Right cardiac atrium (tissue), 5 donors: ENCODE measurements at places on chromosomes 5 and 9. TPM values are rescaled to one million over a fixed set of nuclear protein-coding genes. Genes with fewer than 3 reads are reported as not detected.

- DNase-seq, result peak; percentile 72
These were observed 525.6 kb downstream of the PDE4D start for GRCh38 chr5:59367791-59368394.

GRCh38 chr5:39698838-39699560, 274.2 kb upstream of the DAB2 start:
- DNase-seq, result no peak

GRCh38 chr5:175802361-175802760, 69.0 kb upstream of the CPLX2 start:
- no peak for DNase-seq

GRCh38 chr9:123983047-123983446, 28.5 kb upstream of the LHX2 start:
- no peak for DNase-seq

GRCh38 chr5:157459715-157460599, at the start of gene NIPAL4:
Gene NIPAL4, plus strand, starts transcription at chr5:157460213. Its CDS starts 108 bp downstream, at chr5:157460321.
- peak; percentile 53 for DNase-seq

GRCh38 chr5:176773408-176774035, 36.8 kb upstream of the UNC5A start:
- DNase-seq, result no peak

GRCh38 chr5:164256351-164256750, 750.9 kb downstream of the MAT2B start:
- no peak for DNase-seq

IFNA2 gene
- not detected for polyA plus RNA-seq

DNA sequence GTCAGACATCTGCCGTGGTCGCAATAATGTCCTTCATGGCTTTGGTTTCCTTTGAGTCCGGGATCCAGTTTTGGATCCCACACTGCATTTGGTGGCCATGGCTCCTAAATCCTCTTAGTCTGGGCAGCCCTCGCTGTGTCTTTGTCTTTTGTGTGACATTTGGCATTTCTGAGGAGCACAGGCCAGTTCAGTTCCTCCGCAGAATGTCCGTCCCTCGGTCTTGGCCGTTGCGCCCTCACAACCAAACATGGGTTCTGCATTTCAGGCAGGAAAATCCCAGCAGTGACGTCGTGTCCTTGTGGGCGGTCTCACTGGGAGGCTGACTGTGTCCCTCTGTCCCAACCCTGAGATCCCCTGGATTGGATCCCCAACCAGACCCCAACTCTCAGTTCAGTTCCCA, 172.9 kb upstream of the PPP1R26 start:
- no peak for DNase-seq

DNA sequence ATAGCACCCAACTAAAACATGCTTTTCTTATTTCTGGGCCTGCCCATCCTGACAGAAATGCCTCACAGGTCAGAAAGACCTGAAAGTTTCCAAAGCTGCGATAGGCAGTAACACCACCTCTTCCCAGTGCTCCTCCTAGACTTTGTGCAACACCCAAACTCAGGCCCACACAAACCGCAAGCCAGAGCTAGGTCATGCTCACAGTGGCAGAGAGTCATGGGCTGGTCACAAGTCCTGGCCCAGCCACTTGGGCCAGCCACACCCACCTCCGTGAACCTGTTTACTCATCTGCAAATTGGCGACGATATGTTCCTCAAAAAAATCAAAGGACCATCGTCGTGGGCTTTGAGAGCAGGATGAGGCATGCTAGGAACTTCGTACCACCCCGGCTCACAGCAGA, 44.0 kb upstream of the SLC25A51 start:
- DNase-seq, result peak; percentile 5

SLC6A7 gene
- polyA plus RNA-seq, result not detected

GRCh38 chr9:69865986-69866385, 45.4 kb downstream of the CFAP95 start:
- DNase-seq, result no peak

DNA sequence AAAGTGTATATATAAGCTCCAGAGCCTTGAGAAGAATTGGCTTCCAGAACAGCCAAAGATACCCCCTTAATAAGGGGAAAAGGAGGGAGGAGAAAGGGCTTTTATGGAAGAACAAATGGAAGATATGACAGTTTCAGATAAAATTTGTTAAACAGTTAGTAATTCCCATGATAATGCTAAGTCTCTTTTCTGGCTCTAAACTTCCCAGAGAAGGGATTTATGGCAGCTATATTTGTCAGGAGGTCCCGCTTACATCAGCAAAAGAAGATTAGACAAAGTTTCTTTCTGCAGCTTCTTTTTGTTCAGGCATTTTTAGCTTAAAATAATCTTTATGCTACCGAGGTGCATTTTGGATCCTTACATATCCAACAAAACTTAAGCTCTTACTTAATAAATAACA, 14.3 kb upstream of the SLC36A3 start:
- no peak for DNase-seq

DNA sequence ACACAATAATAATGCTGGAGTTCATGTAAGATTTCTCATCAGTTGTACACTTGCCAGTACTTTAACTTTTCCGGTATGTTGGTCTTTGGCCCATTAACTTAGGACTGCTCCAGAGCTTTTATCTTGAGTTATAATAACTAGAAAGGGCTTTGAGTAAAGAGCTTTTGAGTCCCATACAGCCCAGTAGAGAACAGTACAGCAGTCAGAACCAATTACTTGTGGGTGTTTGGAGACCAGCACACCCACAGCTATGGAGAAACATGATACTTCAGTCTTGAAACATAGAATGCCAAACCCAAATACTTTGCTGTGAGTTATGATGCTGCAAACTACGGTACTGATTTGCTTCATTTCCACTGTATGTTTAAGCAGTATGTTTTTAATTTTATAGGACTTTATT, 374.3 kb downstream of the CCDC171 start:
- DNase-seq, result no peak

- DNase-seq, result no peak
These were observed 14.3 kb downstream of the CDK20 start for GRCh38 chr9:87959916-87960581.

GRCh38 chr9:130576176-130576575, 3.2 kb upstream of the FUBP3 start:
- no peak for DNase-seq

NOL6 gene
- 13.5 TPM for polyA plus RNA-seq

GRCh38 chr9:96156171-96156974, 145.6 kb downstream of the HSD17B3 start:
- no peak for DNase-seq

DNA sequence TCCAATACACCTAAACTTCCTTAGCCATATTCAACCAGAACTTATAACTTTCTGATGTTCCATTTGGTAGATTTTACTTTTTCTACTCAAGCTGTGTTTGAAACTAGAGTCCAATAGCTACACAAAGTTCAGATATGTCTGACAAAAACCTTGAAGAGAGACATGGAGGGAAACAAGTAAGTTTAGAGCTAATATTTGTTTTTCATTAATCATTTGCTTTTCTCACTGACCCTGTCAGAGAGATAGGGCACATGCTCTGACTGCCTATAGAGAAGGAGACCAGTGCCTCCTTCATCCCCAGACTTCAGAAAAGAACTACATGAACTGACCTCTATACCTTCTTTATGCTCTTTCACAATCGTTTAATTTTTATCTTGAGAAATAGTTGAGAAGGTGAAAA, 157.0 kb upstream of the PPP1R2B start:
- DNase-seq, result no peak

DNA sequence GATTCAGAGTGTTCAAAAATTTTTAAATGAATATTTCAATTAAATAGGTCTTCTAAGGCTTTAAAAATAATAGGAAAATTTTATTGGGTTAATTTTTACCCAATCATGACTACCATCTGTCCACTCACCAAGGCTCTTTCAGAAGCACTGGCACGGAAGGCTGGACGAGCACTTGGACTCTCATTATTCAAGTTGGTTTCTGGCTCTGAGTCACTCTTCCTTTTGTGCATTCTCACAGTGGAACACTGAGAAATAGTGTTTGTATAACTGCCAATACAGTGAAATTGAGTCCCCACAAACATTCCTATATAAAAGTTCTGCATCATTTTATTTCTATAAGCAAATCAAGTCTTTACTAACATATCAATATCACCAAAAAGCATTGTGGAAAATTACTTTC, 1149.0 kb downstream of the EFNA5 start:
- no peak for DNase-seq

GRCh38 chr9:72352911-72353388, 12.1 kb downstream of the ZFAND5 start:
- DNase-seq, result no peak

FCN2 gene
- 0.72 TPM for polyA plus RNA-seq

LHX3 gene
- polyA plus RNA-seq, result not detected

NMUR2 gene
- 0.09 TPM for polyA plus RNA-seq

PCDHGC3 gene
- 35.5 TPM for polyA plus RNA-seq

DNA sequence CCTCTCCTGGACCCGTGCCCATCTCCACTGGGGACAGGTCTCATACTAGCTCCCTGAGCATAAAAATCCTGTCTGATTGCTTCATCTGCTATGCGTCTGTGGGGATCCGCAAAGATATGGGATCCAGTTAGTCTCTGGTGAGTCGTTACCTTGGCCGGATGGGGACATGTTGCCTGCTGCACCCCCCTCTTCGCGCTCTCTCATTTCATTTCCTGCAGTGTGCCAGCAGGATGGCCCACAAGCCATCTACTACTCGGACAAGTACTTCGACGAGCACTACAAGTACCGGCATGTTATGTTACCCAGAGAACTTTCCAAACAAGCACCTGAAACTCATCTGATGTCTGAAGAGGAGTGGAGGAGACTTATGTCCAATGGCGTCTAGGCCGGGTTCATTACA, 17.0 kb upstream of the CEP78 start:
- DNase-seq, result no peak

DNA sequence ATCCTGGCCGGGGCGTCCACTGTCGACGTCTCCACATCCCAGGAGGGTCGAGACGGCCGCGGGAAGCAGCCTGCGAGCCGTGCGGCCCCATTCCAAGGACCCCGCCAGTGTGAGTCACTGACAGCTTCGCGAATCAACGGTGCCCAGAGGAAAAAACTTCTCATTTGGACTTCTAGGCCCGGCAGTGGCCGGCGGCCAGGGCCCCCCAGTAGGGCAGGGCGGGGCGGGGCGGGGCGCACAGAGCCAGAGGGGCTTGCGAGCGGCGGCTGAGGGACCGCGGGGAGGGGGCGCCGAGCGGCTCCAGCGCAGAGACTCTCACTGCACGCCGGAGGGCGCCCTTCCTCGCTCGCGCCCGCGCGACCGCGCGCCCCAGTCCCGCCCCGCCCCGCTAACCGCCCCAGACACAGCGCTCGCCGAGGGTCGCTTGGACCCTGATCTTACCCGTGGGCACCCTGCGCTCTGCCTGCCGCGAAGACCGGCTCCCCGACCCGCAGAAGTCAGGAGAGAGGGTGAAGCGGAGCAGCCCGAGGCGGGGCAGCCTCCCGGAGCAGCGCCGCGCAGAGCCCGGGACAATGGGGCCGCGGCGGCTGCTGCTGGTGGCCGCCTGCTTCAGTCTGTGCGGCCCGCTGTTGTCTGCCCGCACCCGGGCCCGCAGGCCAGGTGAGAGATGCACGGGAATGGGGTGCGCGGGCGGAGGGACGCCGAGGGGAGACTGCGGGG, at the start of gene F2R:
F2R (plus strand) TSS at position 391 of the 720 bp plus-strand sequence; CDS start at position 573, 182 bp downstream.
- peak; percentile 83 for DNase-seq

DNA sequence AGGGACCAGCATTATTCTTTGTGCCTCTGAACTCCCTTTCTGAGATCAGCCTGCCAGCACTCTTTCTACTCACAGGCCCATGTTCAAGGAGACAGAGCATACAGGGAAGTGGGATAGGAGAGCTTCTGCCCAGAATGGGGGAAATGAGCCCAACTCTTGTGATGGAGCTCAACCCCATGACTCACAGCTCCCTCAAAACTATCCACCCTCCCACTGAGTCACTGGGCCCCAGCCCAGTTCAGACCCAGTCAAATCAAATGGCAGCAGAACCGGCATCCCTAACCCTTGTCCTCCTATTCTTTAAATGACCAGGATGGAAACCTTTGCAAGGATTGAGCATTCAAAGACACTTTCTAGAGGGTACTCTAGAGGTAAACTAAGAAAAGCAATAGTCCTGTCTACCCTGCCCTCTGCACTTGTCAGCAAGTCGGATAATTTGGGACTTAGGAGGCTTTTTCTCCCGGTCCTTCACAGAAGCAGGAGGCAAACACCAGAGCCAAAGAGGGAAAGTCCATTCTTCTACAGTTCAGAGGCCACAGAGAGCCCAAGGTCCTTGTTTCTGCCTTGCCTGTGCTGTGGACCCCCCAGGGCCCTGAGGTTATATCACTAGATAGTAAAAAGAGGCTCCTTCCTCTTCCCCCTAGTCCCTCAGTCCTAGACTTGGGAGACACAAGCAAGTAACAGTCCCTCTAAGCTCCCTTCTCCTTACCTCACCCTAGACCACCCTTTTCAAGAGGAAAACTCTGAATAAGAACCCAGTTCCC, 3.2 kb downstream of the ATOSB start:
- DNase-seq, result peak; percentile 71

- no peak for DNase-seq
These were observed 1.4 kb downstream of the IL9 start for GRCh38 chr5:135894276-135894675.

IL11RA gene
- 49.3 TPM for polyA plus RNA-seq

ELOVL7 gene
- 0.63 TPM for polyA plus RNA-seq

- DNase-seq, result peak; percentile 64
These were observed 33.2 kb downstream of the PTGR1 start for GRCh38 chr9:111566234-111566633.

GRCh38 chr5:116660929-116661328, 86.3 kb upstream of the SEMA6A start:
- no peak for DNase-seq

ZNF658 gene
- 2.9 TPM for polyA plus RNA-seq

SLC4A9 gene
- 0.05 TPM for polyA plus RNA-seq

SPARC gene
- 301 TPM for polyA plus RNA-seq

- no peak for DNase-seq
These were observed 206.0 kb upstream of the WWC1 start for GRCh38 chr5:168085261-168086031.

- no peak for DNase-seq
These were observed 217.5 kb downstream of the MAN2A1 start for GRCh38 chr5:109907189-109907588.
